ENCODE measurements at places on chromosomes 3 and 15.

DNA sequence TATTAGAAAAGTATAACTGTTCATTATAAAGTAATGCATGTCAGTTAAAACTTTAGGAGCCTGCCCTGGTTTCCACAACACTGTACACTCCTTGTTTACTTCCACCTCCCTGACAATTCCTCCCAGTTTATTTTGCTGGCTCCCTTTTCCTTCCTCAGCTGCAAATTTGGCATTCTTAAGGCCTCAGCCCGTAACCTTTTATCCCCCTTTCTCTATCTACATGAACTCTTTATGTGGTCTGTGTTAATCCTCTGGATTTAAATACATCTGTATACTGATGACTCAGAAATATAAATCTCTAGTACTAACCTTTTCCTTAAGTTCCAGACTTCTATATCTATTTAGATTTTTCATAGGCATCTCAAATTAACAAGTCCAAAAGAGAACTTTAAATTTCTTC, 143.6 kb downstream of the OTOL1 start:
- DNase-seq, result no peak

- peak; percentile 55 for DNase-seq
Measured at GRCh38 chr3:195139876-195140240, 131.1 kb downstream of the XXYLT1 start.

DNA sequence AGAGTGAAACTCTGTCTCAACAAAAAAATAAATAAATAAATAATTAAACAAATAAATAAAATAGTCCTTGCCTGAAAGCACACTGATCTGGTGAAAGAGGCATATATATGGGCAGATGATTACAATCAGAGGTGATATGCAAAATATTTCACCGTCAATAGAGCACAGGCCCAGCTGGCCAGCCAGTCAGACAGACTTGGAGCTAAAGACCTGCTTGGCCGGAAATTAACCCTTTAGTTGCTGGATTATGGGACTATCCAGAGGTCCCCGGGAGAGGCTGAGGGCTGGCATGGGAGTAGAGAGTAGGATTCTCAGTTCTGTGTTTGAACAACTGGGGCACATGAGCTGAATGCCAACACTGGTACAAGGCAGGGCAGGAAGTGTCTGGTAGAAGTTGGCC, 59.1 kb upstream of the CTNNB1 start:
- DNase-seq, result no peak

GRCh38 chr3:15659254-15659975, 57.9 kb downstream of the BTD start:
- no peak for DNase-seq
